Breast epithelium (tissue), 4 donors: ENCODE measurements at places on chromosomes 5 and 9. TPM values are rescaled to one million over a fixed set of nuclear protein-coding genes. Genes with fewer than 3 reads are reported as not detected.

STK32A gene
- 2.0 TPM for total RNA-seq

CTSV gene
- total RNA-seq, result 2.0 TPM

TSSK1B gene
- 0.73 TPM for total RNA-seq

DNA sequence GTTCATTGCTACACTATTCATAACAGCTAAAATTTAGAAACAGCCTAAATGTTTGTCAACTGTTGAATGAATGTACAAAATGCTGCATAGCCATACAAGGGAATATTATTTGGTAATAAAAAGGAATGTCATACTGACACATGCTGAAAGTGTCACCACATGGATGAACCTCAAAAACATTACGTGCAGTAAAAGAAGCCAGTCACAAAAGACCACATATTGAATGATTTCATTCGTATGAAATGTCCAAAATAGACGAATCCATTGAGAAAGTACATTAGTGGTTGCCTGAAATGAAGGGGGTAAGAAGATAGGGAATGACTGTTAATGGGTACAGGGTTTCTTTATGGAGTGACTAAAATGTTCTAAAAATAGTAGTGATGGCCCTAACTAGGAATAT lies 11.6 kb upstream of the ECM2 start:
- H3K27ac ChIP-seq, result no peak overlapping the region
- H3K36me3 ChIP-seq, result no peaks in the 10 kb centered on the region
- H3K27me3 ChIP-seq, result no peaks in the 10 kb centered on the region
- no peak overlapping the region for H3K4me3 ChIP-seq

DNA sequence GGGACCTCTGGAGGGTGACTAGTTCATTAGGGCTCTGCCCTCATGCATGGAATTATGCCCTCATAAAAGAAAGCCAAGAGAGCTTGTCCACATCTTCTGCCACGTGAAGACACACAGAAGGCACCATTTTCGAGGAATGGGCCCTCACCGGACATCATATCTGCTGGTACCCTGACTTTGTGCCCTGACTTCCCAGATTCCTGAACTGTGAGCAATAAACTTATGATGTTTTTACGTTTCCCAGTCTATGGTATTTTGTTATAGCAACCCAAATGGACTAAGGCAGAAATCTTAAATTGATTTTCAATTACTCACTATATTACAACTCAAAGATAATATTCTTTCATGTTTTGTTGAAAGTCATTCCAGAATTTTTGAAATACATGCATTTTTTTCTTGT lies 163.8 kb upstream of the PAPPA start:
- H3K4me3 ChIP-seq, result no peak overlapping the region
- no peak overlapping the region for H3K27ac ChIP-seq
- H3K36me3 ChIP-seq, result no peaks in the 10 kb centered on the region
- H3K27me3 ChIP-seq, result no peaks in the 10 kb centered on the region
- H3K4me1 ChIP-seq, result no peaks in the 10 kb centered on the region

- H3K4me1 ChIP-seq, result peaks cover 15% of the 10 kb centered on the region
- peak overlapping the region; percentile 87 for H3K27ac ChIP-seq
These were observed 173.3 kb upstream of the GAS1 start for GRCh38 chr9:87120610-87121009.

DNA sequence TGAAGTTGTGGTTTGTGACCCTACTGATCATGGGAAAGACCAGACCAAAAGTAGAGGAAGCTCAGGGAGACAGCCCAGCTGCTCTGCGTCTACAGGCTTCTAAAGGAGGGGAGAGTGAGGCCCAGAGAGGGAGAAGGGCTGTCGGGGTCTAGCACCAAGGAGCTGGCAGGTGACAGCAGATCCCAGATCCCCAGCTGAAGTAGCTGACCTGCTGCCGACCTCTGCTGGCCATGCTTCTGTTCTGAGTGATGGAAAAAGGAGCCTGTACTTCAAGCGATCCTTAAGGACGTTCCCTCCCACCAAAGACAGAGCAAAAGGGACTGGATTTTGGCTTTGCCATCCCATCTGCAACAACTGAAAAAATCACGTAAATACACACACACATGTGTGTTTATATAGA lies 22.7 kb upstream of the QSOX2 start:
- H3K4me1 ChIP-seq, result no peaks in the 10 kb centered on the region
- no peaks in the 10 kb centered on the region for H3K36me3 ChIP-seq
- H3K4me3 ChIP-seq, result no peak overlapping the region
- DNase-seq, result no peak
- no peaks in the 10 kb centered on the region for H3K27me3 ChIP-seq

DNA sequence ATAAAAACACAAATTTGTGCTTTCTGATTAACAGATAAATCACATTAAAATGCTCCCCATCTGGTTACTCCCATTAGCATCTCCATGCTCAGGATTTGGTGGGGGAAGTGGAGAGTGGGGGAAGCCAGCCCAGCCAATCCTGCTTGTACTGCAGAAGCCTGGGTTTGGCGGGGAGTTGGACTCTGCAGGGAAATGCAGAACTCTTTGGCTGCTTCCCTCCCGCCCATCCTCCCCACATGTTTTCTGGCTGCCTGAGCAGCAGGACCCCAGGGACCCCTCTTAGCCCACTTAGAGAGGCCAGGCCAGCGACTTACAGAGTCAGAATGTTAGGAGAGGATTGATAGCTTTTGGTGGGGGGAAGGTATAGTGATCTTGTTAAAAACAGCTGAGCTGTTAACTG lies 59.5 kb upstream of the FOXI1 start:
- H3K27ac ChIP-seq, result no peak overlapping the region
- no peaks in the 10 kb centered on the region for H3K4me1 ChIP-seq
- DNase-seq, result no peak
- no peaks in the 10 kb centered on the region for H3K27me3 ChIP-seq
- no peaks in the 10 kb centered on the region for H3K36me3 ChIP-seq
